ENCODE measurements at places on chromosomes 3 and 15. TPM values are rescaled to one million over a fixed set of nuclear protein-coding genes. Genes with fewer than 3 reads are reported as not detected.

CD86 gene
- total RNA-seq, result not detected

NR2E3 gene
- total RNA-seq, result not detected

SETD2 gene
- total RNA-seq, result 52.7 TPM

GCNT3 gene
- total RNA-seq, result not detected

Data from neural crest cell (in vitro differentiated cells).